ENCODE measurements at places on chromosomes 4 and X. TPM values are rescaled to one million over a fixed set of nuclear protein-coding genes. Genes with fewer than 3 reads are reported as not detected.

Gene SLIT2
- polyA plus RNA-seq, result 33.2 TPM

Gene TMEM47
- polyA plus RNA-seq, result 56.9 TPM

Gene EGF
- 2.1 TPM for polyA plus RNA-seq

Gene PDLIM3
- polyA plus RNA-seq, result 0.11 TPM

Gene ADH1B
- polyA plus RNA-seq, result 0.04 TPM

- DNase-seq, result no peak
Observed at GRCh38 chr4:30380404-30380998, 339.7 kb upstream of the PCDH7 start.

GRCh38 chrX:104565791-104566680 lies at the start of gene IL1RAPL2:
TSS of gene IL1RAPL2 (plus strand) at chrX:104566199.
- no peak for DNase-seq

DNA sequence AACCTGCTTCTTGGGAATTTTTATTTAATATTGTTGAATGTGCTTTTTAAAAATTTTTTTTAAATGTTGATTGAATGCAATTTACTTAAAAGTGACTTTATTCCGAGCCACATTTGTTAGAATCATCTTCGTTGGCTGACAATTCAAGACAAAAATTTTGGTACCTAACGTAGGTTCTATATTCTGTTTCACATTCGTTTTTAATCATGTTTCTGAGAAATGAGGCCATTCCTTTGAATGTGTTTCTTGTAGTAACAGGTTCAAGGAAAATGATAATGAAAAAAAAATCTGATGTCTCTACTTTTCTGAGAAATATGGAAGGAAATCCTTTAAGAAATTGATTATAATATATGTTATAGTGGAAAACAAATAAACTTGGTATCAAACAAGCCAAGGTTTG lies 92.3 kb upstream of the DCLK2 start:
- no peak for DNase-seq

DNA sequence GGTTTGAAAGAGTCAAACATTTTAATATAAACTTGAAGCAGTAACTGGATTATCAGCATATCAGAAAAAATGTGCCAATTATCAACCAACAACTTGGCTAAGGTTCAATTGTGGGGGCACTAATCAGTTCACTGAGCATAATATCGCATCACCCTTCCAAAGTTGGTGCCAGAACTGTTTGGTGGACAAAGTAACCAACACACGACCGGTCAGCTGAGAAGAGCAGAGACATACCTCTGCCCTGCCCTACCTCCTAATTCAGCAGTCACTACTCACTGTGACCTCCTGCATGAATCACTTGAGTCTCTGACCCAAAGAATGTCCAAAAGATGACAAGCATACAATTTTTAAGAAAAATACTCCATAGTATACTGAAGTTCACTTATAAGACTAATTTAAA lies 53.2 kb downstream of the TSPAN5 start:
- no peak for DNase-seq

- DNase-seq, result no peak
Observed at GRCh38 chr4:10160281-10160856, 43.8 kb upstream of the WDR1 start.

DNA sequence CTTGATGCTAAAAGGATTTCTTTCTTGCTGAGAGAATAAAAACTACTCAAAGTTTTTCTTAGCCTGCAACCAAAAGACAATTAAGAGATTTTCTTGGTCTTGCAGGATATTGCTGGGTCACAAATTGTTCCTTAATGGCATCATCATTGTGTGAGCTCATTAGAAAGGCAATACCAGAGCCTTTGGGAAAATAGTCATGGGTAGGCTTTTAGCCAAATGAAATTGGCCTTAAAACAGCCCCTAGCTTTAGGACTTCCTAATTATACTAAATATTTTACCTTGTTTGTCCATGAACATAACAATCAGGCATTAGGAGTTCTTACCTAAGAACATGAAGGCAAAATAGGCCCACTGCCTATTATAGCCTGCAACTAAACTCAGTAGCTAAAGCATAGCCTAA lies 10.4 kb upstream of the FAM13A start:
- DNase-seq, result peak; percentile 30

GRCh38 chr4:167642250-167642649 lies 408.0 kb upstream of the SPOCK3 start:
- no peak for DNase-seq

GRCh38 chrX:12843061-12843667 lies 23.7 kb upstream of the TLR7 start:
- DNase-seq, result no peak

DNA sequence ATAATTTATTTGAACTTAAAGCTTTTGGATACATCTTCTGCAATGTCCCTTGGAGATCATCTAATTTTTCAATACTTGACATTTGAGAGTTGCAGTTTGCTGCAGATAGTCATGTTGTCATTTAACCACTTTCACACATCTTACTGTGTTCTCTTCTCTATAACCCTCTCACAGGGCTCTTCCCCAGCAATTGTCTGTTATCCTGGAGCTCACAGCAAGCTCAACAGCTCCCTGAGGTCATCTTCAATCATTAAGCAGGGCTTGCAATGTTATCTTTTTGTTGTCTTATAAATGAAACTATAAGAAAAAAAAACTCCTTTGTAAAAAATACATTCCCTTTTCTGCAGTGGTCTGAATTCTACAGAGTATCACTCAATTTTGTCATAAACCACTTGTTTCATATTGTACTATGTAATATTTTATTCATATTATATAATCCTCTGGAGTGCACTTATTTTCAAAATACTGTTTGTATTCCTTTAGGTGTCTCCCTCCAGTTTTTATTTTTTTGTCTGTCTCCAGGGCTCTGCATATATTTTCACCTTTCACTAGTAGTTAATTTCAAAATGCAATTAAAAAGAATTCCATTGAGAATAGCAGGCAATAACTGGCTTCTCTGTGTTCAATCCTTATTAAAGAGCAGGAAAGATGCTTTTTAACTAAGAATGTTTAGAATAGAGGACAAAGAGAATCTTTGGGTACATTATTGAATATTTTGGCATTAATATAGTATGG lies 106.3 kb upstream of the ARSJ start:
- no peak for DNase-seq

DNA sequence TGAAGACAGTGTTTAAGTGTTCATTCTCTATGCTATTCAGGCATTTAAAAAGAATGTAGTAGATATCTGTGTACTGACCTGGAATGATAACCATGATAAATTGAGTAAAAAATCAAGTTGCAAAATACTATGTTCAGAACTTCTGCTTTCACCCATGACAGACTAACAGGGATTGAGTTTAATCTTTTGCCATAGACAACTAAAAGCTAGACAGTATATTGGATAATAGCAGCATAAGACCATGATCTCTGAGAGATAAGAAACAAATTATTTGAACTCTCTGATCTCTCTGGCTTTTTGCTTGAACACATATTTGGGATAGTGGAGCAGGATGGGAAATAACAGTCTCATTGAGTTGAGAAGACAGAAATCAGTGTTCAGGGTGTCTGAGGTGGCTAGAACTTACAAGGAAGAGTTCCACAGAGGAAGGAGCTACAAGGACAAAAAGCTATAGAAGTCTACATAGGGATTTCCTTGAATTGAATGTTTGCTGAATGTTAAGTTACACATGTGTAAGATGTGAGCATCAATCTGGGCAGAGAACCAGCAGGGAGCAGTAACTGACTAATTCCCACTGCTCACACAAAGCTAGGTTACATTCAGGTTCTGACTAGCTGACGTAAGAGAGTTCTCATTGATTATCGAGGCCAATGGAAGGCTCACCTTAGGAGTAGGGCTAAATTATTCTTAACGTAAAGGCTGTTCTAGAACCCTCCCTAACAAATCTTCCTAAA lies 60.4 kb downstream of the SLC30A9 start:
- no peak for DNase-seq

DNA sequence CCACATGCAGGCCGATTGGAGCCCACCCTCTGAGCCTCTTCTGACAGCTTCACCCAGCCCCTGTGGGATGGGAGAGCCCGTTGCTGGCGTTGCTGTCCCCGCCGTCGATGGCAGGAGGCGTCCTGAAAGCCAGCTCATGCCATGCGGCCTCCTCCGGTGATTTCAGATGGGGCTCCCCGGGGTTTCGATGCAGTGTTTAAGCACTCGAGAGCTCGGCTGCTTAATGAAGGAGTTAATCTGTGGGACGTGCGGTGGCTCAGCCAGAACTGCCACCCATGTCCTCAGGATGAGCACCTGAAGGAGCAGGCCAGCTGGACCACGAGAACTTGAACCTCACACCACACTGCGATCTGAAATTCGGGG lies 95.6 kb downstream of the SORCS2 start:
- no peak for DNase-seq

GRCh38 chrX:65697915-65698796 lies 30.7 kb downstream of the MSN start:
- DNase-seq, result no peak

Measured in BJ (cell line).